ENCODE measurements at places on chromosomes 11 and 22.

DNA sequence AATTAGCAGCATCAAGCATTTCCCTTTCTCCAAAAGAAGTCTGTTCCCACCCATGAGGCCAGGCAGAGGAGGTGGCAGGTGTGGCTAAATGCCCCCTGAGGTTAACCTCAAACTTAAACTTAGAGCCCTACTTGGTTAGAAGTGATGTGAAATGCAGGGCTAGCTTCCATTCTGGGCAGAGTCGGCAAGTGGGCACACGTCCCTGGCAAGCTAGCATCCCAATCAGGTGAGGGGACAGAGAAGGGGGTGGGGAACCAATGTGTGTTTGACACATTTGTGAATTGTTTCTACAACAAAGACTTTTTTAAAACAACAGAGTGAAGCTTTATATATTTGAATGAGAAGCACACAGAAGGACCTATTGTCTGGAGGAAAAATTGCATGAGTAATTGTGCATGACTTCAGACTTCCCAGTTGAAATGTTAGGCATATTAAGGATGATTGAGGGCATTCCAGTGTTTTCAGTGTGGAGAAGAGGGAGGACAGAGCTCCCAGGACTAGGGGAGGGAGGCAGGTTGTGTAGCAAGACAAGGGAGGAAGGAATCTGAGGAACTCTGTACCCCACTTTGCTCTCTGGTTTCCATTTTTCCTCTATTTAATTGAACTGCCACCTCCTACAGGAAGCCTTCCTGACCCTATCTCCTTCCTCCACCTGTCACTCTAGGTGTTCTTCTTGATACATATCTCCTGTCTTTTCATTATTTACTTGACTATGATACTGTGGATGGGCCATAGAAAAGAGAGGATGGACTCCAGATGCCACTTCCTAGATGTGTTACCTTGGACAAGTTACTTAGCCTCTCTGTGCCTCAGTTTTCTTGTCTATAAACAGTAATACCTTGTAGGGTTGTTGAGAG is 83.3 kb upstream of the PICALM start:
- peak overlapping the region; percentile 97 for H3K27ac ChIP-seq
- peaks cover 67% of the 10 kb centered on the region for H3K4me1 ChIP-seq
- DNase-seq, result no peak

GRCh38 chr22:49112176-49112575 is 715.5 kb downstream of the BRD1 start:
- H3K27ac ChIP-seq, result no peak overlapping the region
- no peaks in the 10 kb centered on the region for H3K4me1 ChIP-seq
- no peak overlapping the region for H3K4me3 ChIP-seq
- DNase-seq, result no peak
- no peaks in the 10 kb centered on the region for H3K36me3 ChIP-seq

GRCh38 chr11:26286472-26287066 is 45.4 kb upstream of the ANO3 start:
- peaks cover 6% of the 10 kb centered on the region for H3K27me3 ChIP-seq
- H3K27ac ChIP-seq, result no peak overlapping the region
- H3K4me1 ChIP-seq, result peaks cover 10% of the 10 kb centered on the region
- DNase-seq, result no peak
- no peak overlapping the region for H3K4me3 ChIP-seq

DNA sequence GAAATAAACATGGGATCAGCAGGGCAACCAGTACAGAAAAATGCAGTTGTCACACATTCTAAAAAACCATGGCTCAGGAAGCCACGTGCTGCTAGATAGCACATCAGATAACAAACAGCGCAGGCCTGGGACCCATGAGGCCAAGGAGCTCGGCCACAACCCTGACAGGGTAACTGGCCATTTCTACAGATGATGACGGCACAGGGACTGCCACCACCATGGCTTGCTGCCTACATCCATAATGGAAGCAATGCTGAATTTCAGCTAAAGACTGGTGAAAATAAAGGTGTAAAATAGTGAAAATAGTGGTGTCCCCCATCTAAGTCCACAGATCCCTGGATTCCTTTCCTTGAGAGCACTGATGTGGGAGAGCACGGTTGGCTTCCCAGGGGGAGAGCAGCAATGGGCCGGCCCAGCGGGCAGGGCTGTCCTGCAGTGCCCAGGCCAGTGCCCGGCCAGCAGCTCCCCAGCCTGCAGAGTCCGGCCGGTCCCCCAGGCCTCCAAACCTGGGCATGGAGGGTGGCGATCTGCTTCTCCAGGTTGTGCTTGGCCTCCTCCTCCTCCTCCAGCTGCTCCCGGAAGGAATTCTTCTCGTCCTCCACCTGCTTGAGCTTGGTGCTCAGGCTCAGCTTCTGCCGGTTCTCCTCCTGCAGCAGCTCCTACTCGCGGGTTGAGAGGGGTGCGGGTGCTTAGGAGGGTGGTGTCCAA is 40.0 kb downstream of the APOL1 start:
- H3K27ac ChIP-seq, result peak overlapping the region; percentile 75
- H3K36me3 ChIP-seq, result peaks cover 62% of the 10 kb centered on the region
- peak; percentile 89 for DNase-seq
- H3K4me1 ChIP-seq, result peaks cover 3% of the 10 kb centered on the region
- no peak overlapping the region for H3K4me3 ChIP-seq

- H3K36me3 ChIP-seq, result no peaks in the 10 kb centered on the region
- no peak for DNase-seq
- peaks cover 69% of the 10 kb centered on the region for H3K4me1 ChIP-seq
- no peaks in the 10 kb centered on the region for H3K27me3 ChIP-seq
Observed at GRCh38 chr11:36363361-36364268, 67.5 kb downstream of the PRR5L start.

All from chondrocyte (in vitro differentiated cells).